ENCODE measurements at places on chromosomes 3 and 15.
A peak's percentile ranks its signal among the peaks of the same experiment; 100 is the strongest.

GRCh38 chr3:62405566-62405965 lies 32.2 kb upstream of the FEZF2 start:
- DNase-seq = no peak

DNA sequence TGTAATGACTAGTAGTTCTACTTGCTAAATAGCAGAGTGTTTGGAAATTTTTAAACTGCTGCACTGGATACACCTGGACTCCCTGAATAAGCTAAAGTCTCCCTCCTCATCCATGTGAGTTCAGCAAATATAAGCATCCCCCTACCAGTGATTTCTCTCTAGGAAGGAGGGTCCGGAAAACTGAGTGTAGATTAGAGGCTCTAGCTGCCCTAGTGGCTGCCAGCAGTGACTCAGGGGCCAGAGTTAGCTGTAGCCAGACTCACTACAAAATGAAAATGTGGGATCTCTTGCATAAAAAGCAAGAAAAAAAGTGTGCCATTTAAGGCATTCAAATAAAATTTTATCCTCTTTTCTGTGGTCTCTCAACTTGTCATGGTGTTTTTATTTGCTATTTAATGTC lies 485.0 kb upstream of the ATP11B start:
- no peak for DNase-seq

GRCh38 chr3:122146466-122146865 lies 37.0 kb upstream of the CASR start:
- peak; percentile 71 for DNase-seq

- peak; percentile 28 for DNase-seq
Observed at GRCh38 chr3:10515884-10516495, 10.6 kb upstream of the ATP2B2 start.

DNA sequence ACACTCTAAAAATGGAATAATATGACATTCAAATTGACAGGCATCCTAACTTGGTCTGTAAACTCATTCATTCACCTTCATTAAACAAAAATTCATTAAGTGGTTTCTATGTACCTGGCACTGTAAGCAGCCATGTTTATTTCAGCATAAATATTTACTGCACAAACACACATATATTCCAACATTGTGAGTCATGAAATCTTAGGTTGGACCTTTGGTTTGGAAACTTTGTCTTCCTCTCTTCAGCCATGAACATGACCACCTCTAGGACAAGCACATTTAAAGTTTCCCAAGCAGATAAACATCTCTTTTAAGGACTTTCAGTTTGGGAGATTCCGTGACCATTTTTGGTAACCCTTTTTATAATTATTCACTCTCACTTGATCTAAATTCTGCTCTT lies 131.8 kb downstream of the TPRG1 start:
- DNase-seq = no peak

- no peak for DNase-seq
Observed at GRCh38 chr3:42213417-42213816, 52.6 kb downstream of the CCK start.

- DNase-seq = no peak
Observed at GRCh38 chr15:48315041-48315440, 16.2 kb upstream of the DUT start.

- DNase-seq = peak; percentile 54
Observed at GRCh38 chr3:32569540-32570420, 878 bp downstream of the DYNC1LI1 start.

- no peak for DNase-seq
Observed at GRCh38 chr3:20604659-20605058, 418.7 kb upstream of the SGO1 start.

- DNase-seq = no peak
Observed at GRCh38 chr15:22265056-22265945, 185.0 kb downstream of the OR4M2 start.

- no peak for DNase-seq
Observed at GRCh38 chr3:87478716-87479115, 202.3 kb upstream of the POU1F1 start.

DNA sequence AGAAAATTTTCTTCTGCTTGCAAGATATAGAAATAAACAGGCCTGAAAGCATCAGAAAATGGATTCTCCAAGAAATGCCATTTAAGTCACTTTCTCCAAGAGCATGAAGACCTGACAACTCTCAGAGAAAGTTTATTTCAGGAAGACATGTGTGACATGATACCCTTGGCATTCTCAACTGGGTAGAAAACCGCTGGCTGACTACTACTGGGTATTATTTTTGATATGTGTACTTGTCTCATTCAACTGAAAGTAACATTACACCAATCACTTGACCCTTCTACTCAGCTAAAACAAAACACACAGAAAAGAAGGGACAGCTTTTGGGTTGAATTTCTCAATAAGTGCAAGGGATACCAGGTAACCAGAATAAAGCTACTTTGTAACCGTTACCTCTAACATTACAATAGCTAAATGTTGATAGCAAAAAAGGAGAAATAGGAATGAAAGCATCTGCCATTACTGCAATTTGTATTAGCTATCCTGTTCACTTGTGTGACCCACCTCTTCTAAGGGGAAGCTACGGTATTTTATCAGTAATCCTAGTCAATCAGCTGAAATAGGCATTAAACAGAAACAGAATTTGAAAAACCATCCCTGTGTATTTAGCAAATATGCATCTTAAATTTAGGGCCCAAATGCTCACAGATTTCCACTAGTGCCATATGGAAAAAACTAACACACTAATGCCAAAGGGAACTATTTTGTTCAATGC lies 7.3 kb downstream of the TRA2B start:
- no peak for DNase-seq

DNA sequence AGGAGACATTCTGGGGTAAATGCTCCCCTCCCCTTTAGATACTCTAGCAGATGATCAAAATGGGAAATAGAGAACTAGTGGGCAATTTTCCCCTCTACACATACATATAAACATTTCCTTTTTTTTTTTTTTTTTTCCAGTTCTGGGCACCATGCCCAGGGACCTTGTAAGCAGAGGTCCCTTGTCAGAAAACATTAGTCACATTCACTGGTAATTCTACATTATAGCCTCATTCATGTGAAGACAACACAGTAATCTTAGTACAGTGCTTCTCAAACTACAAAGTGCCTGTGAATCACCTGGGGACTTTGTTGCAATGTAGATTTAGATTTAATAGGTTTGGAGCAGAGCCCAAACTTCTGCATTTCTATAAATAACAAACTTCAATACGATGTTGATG lies 60.1 kb upstream of the ACTC1 start:
- DNase-seq = no peak

GRCh38 chr3:173249457-173249856 lies 108.4 kb upstream of the SPATA16 start:
- no peak for DNase-seq

DNA sequence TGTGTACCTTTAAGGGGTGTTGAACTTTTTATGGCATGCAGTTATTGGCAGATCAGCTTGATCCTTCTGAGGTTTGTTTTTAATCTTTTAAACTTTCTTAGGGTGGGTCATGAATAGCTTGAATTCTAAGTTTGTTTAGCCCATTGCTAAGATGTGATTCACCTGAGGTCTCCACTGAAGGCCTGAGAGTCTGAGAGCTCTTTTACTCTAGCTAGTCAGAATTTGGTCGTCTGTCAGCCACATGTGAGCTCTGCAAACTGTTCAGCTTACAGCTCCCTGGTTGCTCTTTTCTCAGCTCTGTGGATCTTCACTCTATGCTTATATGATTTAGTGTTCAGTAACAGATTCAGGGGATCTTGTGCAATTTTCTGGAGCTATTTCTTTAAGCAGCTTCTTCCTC lies 161.3 kb downstream of the ABHD5 start:
- DNase-seq = no peak

DNA sequence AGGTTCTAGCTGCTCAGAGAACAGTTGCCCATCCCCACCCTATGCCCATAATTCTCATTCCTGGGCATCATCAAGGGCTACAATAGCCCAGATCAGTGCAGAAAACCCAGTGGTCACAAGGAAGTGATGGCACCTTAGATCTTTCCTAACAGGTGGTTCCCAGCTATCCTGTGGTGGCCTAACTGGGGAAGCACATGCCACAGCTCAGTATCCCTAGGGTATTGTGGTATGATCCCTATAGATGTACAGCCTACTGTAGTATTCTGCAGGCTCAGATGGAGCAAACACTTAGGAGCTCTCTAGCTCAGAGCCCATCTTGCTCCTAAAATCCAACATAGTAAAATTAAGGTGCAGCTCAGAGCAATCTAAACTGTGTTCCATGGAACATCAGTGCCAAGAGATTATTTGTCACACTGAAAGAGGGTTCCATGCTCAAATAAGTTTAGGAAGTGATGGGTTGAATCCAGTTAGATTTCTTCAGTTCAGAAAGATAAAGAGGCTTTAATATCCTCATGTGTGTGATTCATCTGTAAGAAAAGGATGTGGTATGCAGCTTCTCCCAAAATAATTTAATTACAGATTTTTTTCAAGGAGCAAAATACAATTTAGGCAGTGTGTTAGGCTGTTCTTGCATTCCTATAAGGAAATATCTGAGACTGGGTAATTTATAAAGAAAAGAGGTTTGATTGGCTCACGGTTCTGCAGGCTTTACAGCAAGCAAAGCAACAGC lies 4.4 kb downstream of the A4GNT start:
- no peak for DNase-seq

- DNase-seq = no peak
Observed at GRCh38 chr3:138389841-138390581, 41.6 kb downstream of the MRAS start.

- no peak for DNase-seq
Observed at GRCh38 chr3:187963003-187963676, 190.8 kb upstream of the LPP start.

GRCh38 chr15:31343831-31344230 lies 17.2 kb downstream of the KLF13 start:
- DNase-seq = no peak

DNA sequence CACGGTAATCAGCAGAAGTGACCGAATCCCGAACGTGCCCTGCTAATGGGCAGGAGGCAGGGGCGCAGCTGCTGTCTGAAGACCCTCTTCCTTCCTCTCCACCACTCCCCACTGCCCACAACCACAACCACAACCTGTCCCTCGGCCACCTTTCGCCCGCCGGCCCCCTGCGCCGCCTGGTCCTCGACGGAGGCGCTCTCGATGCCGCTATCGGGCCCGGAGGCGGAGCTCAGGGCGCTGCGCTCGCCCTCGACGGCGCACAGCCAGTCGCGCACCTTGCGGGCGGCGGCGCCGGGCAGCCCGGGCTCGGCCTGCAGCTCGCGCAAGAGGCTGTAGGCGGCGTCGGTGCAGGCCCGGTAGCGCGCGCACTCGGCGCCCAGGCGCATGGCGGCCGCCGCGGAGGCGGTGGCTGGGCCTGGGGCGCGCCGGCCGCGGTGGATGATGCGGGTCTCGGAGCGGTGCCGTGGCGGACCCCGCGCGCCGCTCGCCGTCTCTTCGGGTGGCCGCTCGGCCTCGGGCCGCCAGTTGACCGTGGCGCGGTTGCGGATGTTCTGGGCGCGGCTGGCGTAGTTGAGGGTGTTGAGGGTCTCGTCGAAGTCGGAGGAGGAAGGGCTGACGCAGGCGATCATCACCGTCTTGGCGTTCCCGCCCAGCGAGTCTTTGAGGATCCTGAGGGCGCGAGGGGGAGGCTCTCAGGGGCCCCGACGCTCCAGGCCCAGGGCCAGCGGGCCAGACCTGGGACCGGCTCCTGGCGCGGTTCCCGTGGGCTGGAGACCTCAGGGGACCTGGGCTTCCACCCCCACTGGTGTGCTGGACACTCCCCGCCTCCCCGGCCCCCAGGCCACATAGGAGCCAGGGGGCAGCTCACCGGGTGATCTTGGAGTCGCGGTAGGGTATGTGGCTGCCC lies 6.9 kb downstream of the KIF7 start:
- no peak for DNase-seq

DNA sequence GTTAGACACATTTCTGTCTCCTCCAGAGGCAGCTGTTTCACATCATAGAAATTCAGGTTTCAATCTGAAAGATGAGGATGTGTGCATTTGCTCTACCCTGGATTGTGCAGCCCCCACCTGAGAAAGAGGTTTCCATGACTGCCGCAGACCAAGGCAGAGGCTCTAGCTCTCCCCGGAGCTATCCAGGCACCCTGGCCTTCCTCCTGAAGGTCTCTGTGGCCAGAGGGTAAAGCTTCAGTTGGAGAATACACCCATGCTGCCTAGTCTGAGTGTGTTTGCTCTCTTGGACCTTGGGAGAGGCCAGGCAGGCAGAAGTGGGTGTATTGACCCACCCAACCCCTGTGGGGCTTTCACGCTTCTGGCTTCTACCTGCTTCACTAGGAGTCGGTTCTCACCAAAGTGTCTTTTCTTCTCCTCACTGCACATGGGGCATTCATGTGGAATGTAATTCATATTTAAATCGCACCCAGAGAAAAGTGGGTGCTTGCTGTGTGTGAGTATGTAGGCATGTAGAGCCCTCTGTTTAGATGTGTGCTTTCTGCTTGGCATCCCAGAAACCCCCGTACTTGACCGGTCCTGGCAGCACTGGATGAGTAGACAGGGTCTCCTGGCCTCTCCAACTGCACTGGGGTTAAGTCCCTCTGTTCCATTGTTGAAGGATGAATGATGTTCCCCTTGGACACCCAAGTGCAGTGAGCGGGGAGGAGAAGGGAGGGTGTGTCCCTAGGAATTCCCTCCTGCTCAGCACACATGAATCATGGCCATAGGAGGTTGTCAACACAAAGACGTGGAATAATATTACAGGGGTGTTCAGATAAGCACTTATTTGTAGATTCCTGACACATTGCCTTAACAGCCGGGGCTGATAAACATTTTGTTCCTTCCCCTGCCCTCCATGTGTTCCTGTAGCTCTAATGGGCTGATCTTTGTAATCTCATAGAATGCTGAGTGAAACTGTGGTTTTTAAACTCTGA lies 20.3 kb upstream of the RAB6B start:
- no peak for DNase-seq

GRCh38 chr3:132292042-132292441 lies 25.2 kb upstream of the ACP3 start:
- no peak for DNase-seq

DNA sequence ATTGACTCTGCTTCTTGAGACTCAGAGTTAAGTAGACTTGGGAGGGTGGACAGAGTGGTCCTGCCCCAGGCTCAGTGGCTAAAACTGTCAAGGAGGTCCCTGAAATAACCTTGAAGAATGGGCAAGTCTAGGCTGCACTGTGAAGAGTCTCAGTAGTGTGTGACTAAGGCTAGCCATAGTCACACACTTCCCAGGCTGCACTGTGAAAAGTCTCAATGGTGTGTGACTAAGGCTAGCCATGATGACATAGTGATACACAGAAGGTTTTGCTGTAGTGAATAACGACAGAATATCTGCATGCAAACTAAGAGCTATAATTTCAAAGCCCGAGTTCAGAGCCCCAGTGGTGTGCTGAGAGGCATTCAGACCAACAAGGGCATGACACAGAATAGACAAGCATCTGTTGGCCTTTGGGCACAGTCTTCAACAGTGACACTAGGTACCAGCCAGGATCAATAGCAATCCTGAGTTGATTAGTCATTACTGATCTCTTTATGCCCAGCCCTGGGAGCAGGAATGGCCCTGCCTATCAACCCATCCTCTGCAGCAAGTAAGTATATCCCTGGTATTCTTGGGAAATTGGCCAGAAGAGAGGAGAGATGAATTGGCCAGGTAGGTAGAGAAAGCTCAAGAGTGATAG lies 72.4 kb upstream of the BBX start:
- DNase-seq = peak; percentile 5

DNA sequence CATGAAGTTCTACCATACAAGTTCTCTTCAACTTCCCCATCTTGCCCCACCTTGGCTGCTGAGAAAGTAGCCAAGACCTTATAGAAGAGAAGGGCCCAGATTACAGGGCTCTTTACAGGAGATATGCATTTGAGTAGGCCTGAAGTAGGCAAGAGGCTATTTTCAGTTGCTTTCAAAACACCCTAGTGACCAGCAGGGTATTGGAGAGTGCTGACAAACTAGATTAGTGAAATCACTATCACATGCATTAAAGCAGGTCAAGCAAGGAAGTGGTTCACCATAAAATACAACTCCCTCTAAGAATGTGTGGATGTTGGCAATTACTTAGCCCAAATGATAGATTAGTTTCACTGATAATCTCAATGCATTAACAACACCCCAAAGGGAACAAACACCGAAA lies 2.7 kb upstream of the LZTFL1 start:
- no peak for DNase-seq

Data from activated naive CD4-positive, alpha-beta T cell treated with anti-CD3 and anti-CD28 coated beads, Interleukin-2, amount 50 U/mL, for 72 hours (primary cell).